Endothelial cell of coronary artery (primary cell): ENCODE measurements at places on chromosomes 3 and 15. TPM values are rescaled to one million over a fixed set of nuclear protein-coding genes. Genes with fewer than 3 reads are reported as not detected.

Gene MSL2
- 9.1 and 10.9 TPM in 2 replicates for total RNA-seq

Gene TM4SF18
- 56.6 and 75.3 TPM in 2 replicates for total RNA-seq

Gene RTF1
- 16.3 and 18.1 TPM in 2 replicates for total RNA-seq

Gene KLHDC8B
- 29.3 and 31.9 TPM in 2 replicates for total RNA-seq

Gene EPB42
- not detected in 2 replicates for total RNA-seq

Gene CYP8B1
- total RNA-seq = not detected in 2 replicates

Gene MYO5C
- 7.0 and 8.5 TPM in 2 replicates for total RNA-seq

Gene MASP1
- under 0.01 and 6.6 TPM in 2 replicates for total RNA-seq

Gene ADGRG7
- not detected in 2 replicates for total RNA-seq

Gene ALPK3
- 10.2 and 25.2 TPM in 2 replicates for total RNA-seq

Gene MOBP
- total RNA-seq = 0.09 and 0.19 TPM in 2 replicates

Gene RAB43
- total RNA-seq = 20.5 and 23.0 TPM in 2 replicates

Gene RTP1
- not detected in 2 replicates for total RNA-seq

Gene SELENOT
- 98.5 and 137 TPM in 2 replicates for total RNA-seq

Gene DNASE1L3
- total RNA-seq = 0.09 and 0.18 TPM in 2 replicates
